ENCODE measurements at places on chromosomes 2 and 18. TPM values are rescaled to one million over a fixed set of nuclear protein-coding genes. Genes with fewer than 3 reads are reported as not detected.

DNA sequence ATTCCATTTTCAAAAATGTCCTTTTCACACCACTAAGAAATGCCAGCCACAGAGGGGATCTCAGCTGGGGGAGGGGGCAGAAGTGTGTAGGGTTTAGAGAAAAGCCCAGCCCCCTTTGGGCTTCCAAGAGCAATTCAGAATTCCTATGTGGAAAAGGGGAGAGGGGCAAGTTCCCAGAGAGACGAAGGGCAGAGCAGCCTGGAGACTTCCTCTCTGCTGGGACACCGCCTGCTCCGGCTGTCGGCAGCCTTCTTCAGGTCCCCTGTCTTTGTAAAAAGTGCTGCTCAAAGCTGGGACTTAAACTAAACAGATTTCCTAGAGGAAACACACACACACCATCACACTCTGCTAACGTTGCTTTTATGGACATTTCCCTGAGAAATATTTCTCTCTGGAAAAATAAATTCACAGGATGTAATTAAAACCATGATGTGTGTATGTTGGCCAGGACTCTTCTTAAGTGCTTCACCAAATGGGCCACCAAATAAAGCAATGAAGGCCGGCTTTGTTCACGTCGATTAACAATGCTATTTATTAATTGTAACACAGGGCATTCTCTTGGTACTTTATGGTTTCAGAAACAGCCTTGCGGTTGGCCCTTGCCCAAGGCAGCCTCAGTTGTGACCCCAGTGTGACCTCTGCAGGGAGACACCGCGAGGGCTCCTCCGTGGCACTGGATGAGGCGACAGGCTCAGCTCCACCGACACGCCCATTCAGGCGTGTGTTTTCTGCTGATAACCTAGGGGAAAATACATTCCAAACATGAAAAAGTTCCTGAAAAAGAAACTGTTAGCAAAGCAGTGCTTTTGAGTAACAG is 5.6 kb upstream of the ASB1 start:
- peak; percentile 36 for DNase-seq

- DNase-seq: peak; percentile 84
These were observed 238.2 kb upstream of the RBBP8 start for GRCh38 chr18:22694954-22695353.

DNA sequence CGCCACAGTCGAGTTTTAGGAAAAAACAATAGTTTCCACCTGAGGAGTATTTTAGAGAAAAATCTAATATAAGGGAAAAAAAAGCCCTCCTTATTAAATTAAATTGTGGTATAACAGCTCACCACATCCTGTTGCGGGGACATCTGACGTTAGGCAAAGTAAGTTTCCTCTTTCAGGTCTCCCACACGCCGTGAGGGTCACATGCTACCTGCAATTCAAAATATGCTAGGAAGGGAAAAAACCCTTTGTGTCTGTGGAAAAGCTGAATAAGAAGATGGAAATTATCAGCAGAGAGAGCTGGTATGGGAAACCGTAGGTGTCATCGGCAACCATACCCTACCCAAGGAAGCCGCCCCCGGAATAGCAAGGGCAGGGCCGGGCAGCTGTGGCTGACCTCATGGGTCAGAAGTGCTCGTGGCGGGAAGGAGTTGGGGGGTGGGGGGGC is 128.0 kb downstream of the NFATC1 start:
- DNase-seq: no peak

- DNase-seq: no peak
These were observed 4.8 kb downstream of the LMAN2L start for GRCh38 chr2:96734880-96735583.

DNA sequence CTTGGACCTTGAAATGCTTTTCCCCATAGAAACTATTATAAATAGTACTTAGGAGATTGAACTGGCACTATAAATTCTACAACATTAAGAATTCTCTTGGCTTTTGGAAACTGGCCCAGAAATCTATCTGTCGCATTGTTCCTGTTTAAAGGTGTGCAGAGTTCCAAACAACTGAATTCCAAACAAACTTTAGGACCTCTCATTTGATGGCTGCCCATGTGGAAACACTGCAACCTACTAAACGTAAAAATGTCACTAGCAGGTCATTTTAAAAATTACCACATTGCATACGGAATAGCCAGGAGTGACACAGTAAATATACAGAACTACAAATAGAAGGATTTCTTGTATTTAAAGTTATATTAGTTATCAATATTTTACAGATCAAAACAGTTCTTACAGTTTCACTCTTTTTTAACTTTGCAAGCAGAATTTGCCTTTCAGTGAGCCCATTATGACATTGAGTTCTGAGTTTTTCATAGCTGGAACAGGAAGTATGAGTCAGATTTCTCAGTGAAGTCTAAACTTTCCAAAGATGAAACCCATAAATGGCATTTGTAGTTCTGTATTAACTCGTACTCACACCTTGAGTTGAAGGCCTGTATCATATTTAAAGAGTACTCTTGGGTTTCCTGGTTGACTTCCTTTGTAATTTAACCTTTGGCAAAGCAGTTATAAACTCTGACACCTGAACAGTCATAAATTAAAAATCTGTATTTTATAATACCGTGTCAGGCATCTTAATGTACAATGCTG is 142.3 kb upstream of the BOD1L2 start:
- DNase-seq: peak; percentile 56

- no peak for DNase-seq
These were observed 81.5 kb downstream of the NCKAP5 start for GRCh38 chr2:133486771-133487191.

Gene SULT1C4
- total RNA-seq: not detected
